ENCODE measurements at places on chromosomes 12 and 14.
A peak's percentile ranks its signal among the peaks of the same experiment; 100 is the strongest.

DNA sequence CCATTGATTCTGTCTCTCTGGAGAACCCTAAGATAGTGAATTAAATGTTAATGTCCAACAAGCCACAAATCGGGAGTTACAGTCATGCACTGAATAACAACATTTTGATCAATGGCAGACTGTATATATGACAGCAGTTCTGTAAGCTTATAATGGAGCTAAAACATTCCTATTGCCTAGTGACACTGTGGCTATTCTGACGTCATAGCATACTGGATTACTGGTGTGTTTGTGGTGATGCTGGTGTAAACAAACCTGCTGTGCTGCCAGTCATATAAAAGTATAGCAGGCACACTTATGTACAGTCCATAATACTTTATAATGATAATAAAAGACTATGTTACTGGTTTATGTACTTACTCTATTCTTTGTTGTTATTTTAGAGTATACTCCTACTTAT, 56.7 kb upstream of the BICD1 start:
- DNase-seq, result no peak

- no peak for DNase-seq
Observed at GRCh38 chr12:122350141-122350848, 72.2 kb downstream of the CLIP1 start.

GRCh38 chr14:54366736-54367735, 29.8 kb upstream of the CDKN3 start:
- peak; percentile 25 for DNase-seq

- DNase-seq, result no peak
Observed at GRCh38 chr12:31387466-31387865, 61.5 kb upstream of the SINHCAF start.

- no peak for DNase-seq
Observed at GRCh38 chr12:46455648-46456352, 83.2 kb upstream of the SLC38A2 start.

DNA sequence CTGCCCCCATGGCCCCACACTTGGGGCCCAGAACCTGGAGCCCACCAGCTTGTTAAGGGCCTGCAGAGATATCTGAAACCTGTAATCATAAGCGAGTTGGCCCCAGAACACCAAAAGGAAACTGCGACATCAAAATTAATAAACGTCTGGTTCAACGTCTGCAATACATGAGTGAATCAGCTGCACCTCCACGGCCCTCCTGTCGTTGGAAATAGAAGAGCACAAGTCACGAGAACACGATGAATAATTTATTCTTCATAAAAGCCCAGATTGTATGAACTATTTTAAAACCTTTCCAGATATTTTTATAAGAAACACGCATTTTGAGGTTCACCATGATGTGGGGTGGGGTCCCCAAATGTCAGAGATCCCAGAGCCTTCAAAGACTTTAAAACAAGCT, 9.7 kb upstream of the CMKLR1 start:
- DNase-seq, result no peak

- DNase-seq, result no peak
Observed at GRCh38 chr14:100522616-100523099, 64.6 kb downstream of the BEGAIN start.

- DNase-seq, result peak; percentile 69
Observed at GRCh38 chr14:89767861-89768268, 186.7 kb downstream of the EFCAB11 start.

GRCh38 chr12:77097846-77098245, 32.5 kb upstream of the E2F7 start:
- DNase-seq, result no peak

- no peak for DNase-seq
Observed at GRCh38 chr14:61174987-61175386, 106.2 kb downstream of the TMEM30B start.

DNA sequence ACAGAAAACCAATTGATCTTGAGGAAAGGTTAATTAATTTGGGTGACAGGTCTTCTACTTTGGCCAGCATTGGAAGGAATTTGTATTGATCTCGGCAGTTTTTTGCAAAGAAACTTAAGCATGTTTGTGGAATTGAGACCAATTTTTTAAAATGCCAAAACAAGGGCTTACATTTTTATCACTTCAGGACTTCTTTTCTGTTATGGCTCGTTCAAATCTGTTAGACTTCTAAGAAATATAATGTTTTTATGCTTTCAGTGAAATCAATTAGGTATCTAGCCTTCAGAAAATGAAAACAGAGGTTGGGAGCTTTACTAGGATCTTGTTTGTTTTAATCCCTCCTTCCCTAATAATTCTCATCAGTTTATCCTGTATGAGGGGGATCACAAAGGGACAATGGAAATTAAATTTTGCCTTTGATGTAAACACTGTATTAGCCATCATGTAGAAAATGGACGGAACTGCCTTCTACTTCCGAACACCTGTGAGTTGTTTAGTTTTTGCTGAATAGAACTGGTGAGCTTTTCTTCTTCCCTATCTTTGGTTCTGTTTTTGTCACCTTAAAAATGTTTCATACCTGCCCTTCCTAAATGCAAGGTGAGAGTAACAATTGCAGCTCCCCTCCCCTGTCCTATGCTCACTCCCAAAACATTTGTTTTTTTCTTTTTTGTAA, 7.8 kb downstream of the FOXA1 start:
- no peak for DNase-seq

DNA sequence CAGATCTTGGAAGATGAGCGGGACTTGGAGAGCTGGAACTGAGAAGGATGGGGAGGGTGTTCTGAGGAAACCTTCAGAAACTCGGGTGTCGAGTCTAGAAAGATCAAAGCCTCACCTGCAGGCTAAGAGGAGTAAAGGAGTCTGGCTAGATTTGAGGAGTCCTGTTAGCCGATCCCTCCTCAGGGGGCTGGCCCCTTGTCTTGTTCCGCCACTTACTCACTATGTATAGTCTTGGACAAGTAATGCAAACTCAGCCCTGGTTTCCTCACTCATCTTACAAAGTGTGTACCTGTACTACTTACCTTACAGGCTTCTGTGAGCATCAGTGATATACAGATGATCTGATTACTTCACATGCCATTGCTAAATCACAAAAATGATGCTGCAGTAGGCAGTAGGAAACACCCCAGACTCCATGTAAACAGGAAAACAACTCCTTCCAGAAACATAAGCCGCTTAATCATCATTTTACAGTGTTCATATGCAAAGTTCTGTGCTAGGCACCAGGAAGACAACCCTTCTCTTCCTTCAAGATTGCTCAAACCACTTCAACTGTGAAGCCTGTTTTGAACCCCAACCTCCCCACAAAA, 2.0 kb upstream of the SPTLC2 start:
- no peak for DNase-seq

DNA sequence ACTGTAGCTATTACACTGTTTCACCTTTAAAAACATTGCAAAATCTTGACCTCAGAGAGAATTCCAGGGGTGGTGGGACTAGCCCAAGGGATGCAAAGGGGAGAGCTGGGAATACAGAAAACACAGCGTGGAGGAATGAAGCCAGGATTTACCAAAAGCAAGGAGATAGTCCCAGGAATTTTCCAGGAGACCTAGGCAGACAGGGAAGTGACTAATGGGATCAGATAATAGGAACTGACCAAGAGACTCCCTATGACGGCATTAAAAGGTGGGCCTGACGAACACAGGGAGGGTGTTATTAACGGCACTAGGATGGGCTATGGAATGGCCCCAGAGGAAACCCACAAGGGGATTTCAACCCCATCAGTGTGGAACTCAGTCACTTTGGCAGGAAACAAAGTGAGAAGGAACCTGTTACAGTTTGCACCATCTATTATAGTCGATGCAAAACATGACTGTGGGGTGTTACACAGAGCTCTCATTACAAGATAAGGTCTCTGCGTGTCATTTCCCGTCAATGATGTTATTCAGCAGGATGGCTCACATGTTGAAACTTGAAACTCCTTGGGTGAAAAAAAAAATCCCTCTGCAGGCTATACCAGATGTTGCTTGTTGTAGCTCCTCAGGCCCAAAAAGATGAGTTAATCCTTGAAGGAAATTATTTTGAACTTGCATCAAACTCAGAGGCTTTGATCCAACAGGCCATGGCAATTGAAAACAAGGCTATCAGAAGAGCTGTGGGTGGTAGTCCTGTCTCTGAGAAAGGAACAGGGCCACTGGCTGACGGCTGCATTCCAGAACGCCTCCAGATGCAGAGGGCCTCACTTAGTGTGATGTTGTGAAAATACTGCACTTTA, 58.7 kb downstream of the DRAM1 start:
- peak; percentile 32 for DNase-seq

GRCh38 chr12:2679816-2680675, 114.7 kb upstream of the FKBP4 start:
- no peak for DNase-seq

- DNase-seq, result no peak
Observed at GRCh38 chr12:24561411-24561871, 387.5 kb downstream of the BCAT1 start.

DNA sequence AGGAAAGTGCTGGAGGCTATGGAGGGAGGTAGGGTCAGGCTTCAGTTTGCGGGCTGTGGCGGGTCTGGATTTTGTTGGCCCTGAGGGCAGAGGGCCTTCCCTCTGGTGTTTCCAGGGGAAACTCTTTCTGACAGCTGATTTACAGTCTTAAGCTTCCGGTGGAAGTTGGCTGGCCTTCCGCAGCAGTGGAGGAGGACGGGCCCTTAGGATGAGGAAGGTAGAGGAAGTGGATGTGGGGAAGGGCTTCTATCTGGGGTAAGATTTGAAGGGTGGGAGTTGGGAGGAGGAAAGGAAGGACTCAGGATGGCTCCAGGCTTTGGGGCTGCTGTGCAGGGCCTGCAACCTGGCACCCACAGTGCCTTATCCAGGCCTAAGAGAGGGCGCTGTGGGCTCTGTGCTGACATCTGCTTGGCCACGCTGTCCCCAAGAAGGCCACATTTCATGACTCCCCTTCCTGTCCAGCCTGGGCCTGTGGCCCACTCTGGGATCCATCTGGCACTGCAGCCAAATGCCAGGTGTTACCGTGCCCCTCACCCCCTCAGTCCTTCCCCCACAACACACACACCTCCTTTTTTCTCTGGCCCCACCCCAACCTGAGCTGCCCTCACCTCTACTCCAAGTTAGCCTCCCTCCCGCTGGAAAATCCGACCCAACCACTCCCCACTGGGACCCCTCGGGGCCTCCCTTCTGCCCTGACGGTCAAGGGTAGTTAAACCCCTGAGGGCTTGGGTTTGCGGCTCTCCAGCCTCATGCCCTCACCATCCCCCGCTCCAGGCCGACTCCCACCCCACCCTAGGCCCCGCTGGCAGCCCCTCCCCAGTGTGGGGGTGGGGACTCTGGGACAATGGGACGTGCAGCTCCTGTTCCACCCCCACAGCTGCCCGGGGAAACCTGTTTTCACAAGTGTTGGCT, 7.7 kb upstream of the PPP1R13B start:
- no peak for DNase-seq

GRCh38 chr12:116556964-116557698, 2.0 kb upstream of the MAP1LC3B2 start:
- no peak for DNase-seq

GRCh38 chr14:76456200-76456599, 80.3 kb downstream of the ESRRB start:
- DNase-seq, result peak; percentile 12

GRCh38 chr14:59313658-59314608, 125.5 kb downstream of the DAAM1 start:
- DNase-seq, result no peak

- DNase-seq, result no peak
Observed at GRCh38 chr12:53862206-53862605, 76.4 kb upstream of the HOXC13 start.

DNA sequence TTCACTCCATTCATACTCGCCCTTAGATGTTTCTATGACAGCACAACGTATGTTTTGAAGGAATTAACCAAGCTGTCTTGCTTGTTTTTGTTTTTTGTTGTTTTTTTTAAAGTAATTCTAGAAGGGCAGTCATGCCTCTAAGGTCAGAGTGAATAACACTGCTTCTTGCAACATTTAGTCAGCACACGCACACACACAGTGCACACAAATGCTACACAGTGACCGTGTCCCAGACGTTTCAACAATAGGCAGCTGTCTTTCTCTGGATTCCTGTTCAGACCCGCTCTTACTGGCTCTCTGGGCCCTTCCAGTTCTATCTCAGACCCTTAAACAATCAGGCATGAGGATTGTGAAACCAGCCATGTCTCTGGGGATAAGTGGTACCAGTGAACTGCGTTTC, 351.0 kb upstream of the FKBP4 start:
- no peak for DNase-seq

DNA sequence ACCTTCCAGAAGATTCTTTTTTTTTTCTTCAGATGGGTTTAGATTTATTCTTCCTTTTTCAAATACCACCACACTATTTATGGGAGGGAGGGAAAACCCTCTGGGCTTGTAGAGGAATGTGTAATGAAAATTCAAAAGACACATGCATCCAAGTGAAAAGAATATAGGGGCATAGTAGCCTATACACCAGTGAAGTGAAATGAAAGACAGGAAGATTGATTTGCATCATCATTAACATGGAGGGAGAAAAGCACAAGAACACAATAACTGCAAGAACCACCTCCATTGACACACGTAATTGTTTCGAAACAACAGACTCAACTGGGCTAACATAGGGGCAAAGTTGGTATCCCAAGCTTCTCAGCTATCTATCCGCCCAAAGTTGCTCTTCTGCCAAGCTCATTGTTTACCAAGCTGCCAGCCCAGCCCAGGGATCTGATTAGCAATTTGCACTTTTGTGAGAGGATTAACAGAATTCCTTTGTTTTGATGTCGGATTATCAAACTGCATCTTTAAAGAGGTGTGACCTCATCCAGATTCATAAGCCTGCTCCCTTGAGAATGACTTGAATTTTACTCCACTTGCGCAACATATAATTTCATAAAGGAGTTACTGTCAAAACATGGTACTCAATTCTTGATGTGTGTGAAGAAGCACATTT, 430.5 kb upstream of the SOX5 start:
- no peak for DNase-seq

DNA sequence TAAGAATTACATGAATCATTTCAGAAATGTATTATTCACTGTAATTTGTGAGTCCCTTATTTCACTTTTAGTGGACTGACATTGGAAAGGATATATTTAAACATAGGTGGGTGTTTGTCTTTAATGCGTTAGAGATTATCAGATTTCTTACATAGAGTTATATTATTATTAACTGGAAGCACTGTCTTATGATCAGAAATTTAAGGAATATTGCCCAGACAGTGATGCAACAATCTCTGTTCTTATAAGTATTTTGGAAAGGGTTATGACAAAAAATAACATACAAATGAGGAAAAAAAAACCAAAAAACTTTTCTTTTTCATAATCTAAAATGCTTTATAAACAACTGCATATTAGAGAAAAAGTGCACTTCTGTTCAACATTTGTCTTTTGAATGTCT, 836.6 kb downstream of the SLC6A15 start:
- DNase-seq, result no peak

DNA sequence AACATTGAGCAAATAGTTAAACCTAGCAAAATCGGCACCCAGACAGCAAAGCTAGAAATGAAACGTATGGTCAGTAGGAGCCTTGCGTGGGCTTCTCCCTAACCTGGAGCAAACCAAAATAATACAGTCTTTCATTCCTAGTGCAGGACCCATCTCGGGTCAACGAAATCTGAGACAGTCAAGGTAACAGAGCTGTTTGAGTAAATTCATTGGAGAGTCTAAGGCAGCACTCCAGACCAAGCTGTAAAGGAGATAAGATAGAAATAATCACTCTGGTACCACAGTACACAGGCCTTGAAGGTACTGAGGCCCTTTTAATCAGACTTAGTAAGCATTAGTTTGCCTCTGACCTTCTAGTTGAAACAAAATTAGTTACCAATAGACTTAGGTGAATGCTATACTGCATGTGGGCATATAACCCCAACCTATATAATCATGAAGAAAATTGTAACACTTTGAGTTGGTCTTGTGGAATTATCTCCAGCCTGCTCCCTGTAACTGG, 54.4 kb upstream of the BICD1 start:
- DNase-seq, result no peak

GRCh38 chr14:99522457-99522891, 41.3 kb downstream of the CCNK start:
- DNase-seq, result no peak

GRCh38 chr12:80567401-80567800, 123.4 kb downstream of the PTPRQ start:
- no peak for DNase-seq

All from stimulated activated CD4-positive, alpha-beta T cell treated with anti-CD3 and anti-CD28 coated beads, Interleukin-1b, Interleukin-23, amount 100 ng/mL, for 48 hours (primary cell).